Amniotic epithelial cell (primary cell): ENCODE measurements at places on chromosomes 7 and 10.

GRCh38 chr7:52857367-52857766 is 178.1 kb upstream of the POM121L12 start:
- DNase-seq, result no peak

DNA sequence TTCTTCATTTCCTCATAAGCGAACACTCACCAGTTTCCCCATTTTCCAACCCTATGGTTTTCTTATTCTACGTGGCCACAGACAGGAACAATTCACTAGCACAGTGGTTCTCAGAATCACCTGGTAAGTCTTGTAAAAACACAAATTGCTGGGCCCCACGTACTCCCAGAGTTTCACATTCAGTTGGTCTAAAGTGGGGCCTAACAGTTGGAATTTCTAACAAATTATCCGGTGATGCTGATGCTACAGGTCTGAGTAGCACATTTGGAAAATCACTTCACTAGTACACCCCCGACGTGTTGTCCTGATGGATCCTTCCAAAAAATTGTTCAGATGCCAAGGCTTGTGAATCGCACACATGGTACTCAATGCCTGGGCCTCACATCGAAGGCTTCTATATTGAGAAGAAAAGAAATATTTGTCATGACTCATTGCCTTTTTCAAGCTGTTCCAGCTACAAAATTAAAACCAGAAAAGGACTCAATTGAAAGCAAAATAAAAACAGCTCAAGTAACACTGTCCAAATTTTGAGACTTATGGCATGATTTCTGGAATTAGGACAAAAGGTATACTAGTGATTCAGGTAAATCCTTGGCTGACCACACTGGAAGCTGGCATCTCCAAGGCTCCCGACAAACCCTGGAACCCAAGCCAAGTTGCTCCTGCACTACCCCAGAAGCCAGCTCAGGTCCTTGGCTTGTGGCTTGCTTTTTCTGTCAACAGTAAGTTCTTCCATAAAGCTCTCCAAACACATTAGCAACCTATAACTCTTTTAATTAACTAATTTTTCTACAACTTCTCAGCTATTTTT is 12.9 kb upstream of the VIM start:
- DNase-seq, result peak; percentile 75

- no peak for DNase-seq
Measured at GRCh38 chr10:13049774-13050420, 48.4 kb upstream of the CCDC3 start.

DNA sequence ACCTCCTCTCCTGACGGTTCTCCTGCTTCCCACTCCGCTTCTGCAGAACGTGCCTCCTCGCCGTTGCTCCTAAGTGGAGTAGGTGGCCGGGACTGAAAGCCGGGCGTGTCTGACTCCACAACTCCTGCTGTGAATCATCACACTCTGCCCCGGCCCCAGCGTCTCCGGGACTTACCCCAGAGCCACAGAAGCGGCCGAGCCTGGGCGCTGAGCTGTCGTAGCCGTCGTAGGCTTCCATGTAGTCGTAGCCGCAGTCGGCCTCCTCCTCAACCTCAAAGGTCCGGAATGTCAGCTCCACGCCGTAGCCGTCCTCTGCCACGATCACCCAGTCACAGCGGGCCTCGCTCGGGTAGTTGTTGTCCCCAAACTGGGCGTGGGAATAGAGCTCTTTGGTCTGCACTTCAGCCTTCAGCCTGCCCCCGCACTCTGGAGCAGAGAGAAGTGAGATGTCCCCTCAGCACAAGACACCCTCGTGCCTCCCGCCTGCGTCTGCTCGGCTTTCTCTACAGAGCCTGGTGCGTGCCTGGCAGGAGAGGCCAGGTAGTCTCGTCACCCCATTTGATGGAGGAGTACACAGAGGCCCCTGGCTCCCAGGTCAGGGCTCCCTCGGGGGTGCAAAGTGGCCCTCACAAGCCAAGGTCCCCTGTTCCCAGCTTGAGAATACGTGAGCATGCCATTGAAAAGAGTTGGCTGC is 11.2 kb upstream of the OPALIN start:
- peak; percentile 30 for DNase-seq

GRCh38 chr7:74289659-74290552 is 699 bp downstream of the CLIP2 start:
- no peak for DNase-seq

DNA sequence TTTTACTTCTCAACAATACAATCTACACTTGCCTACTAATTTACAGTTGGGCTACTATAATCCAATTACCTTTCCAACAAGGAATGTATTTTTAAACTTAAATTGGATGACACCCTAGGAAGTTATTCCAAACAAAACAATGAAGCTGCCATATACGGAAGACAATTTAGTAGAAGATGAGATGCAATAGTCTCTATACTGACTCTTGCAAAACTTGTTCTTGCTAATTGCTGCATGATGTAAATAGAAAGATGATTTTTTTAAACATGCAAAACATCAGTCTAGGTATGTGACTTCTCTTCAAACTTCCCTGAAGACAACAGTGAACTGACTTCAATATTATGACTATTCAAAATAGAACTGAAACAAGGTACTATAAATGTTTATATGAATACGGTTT is 17.6 kb downstream of the NT5C3A start:
- no peak for DNase-seq

- DNase-seq, result peak; percentile 45
Measured at GRCh38 chr7:33072471-33072870, 9.9 kb upstream of the NT5C3A start.

DNA sequence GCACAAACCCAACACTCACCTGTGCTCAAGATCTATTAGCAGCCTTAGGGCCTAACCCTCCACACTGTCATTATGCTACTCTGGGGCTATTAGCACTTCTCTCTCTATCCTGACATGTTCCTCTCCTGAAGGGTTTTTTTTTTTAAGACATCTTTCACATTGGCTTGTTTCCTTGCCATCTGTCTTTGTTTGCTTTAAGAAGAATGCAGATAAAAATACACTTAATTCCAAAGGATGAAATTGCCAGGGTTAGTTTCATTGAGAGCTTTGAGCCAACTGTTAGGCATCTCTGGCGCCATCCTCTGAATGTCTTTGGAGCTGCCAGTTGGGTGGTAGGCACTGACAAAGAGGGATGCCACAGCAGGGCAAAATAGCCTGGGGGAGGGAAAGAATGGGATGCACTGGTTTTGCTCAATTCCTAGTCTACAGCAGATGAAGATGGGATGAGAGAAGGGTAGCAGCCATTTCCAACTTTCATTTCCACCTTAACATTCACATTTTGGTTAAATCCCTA is 399.2 kb downstream of the SORCS1 start:
- DNase-seq, result no peak

DNA sequence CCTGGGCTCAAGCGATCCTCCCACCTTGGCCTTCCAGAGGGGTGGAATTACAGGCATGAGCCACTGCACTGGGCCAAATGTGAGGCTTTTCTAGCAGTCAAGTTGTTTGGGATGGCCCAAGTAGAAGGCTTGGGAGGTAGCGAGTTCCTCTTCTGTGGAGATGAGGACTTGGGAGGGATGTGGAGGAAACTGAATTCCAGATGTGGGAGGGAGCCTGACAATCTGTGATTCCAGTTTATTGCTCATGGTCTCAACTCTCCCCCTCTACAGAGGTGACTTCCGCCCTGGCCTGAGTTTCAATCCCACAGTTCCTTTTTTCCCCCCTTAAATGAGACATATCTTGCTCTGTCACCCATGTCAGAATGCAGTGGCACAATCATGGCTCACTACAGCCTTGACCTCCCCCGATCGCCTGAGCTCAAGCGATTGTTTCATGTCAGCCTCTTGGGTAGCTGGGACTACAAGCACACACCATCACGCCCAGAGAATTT is 3.4 kb downstream of the STYXL1 start:
- DNase-seq, result no peak

- DNase-seq, result no peak
Measured at GRCh38 chr7:71507680-71508602, 376.0 kb downstream of the GALNT17 start.

- DNase-seq, result no peak
Measured at GRCh38 chr7:128254470-128254869, 13.4 kb downstream of the LEP start.

- DNase-seq, result no peak
Measured at GRCh38 chr10:51144161-51144781, 70.0 kb downstream of the PRKG1 start.

- no peak for DNase-seq
Measured at GRCh38 chr10:97865488-97865887, 15.8 kb downstream of the GOLGA7B start.

GRCh38 chr10:43710772-43711471 is 62.2 kb upstream of the ZNF32 start:
- DNase-seq, result no peak

- DNase-seq, result no peak
Measured at GRCh38 chr7:6482307-6482706, 34.6 kb upstream of the DAGLB start.

GRCh38 chr7:33193308-33193864 is 64.0 kb downstream of the BBS9 start:
- DNase-seq, result no peak

DNA sequence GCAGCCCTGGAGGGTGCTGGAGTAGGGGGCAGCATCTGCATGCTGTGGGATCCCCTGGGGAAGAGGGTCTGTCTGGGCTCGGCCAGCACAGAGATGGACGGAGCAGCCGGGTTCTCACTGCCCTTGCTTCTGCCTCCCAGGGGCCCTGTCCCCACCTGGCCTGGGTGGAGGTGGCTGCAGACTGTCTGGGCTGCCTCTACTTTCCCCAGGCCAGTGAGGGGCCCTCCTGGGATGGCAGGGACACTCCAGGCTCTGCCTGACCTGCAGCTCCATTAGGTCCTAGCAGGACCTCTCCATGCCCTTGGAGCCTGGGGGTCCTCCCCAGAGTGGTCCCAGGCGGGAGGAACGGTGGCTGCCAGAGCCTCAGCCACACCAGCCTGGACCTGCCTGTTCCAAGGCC is 63.7 kb downstream of the PWWP2B start:
- DNase-seq, result no peak

- no peak for DNase-seq
Measured at GRCh38 chr7:70670288-70670687, 461.7 kb upstream of the GALNT17 start.

DNA sequence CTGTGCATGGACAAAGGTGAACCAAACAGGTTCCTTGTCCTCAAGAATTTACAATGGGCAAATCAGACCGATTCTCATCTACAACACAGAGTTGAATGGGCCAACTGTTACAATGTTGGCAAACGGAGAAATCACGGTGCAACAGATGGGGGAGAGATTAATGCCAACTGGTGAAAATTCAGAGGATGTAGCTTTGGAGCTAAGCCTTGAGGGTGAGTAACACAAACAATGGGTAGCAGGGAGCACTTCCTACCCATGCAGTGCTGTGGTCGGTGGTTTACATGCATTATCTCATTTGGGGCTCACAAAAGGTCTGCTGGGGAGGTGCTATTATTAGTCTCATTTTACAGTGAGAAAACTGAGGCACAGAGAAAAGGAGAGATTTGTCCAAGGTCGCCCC is 902 bp upstream of the NFE2L3 start:
- no peak for DNase-seq

GRCh38 chr7:42687211-42688055 is 224.4 kb downstream of the C7orf25 start:
- DNase-seq, result no peak

DNA sequence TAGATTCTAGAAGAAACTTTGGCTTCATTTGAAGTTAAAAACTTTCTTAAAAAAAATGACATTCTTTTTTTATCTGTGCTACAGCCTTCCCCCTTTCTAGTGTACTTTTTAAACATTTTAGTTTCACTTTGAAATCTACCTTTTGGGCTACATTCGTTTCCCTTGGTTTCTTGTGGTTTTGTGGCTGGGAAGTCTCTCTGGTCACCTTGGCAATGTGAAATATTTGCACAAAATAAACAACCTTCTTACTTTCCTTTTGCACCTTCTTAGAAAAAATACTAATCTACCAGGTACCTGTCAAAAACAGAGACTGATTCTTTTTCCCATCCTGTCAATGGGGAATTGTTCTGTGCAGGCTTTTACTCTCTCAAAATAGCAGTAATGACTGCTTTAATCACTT is 350.2 kb downstream of the GATA3 start:
- DNase-seq, result no peak

GRCh38 chr10:30420766-30421165 is 13.2 kb upstream of the MAP3K8 start:
- no peak for DNase-seq

- no peak for DNase-seq
Measured at GRCh38 chr10:114773197-114773532, 48.4 kb upstream of the FHIP2A start.
